Upper lobe of left lung (tissue), 6 donors: ENCODE measurements at places on chromosomes 2 and 18.

- DNase-seq, result no peak
Observed at GRCh38 chr2:192885569-192886160, 690.9 kb upstream of the TMEFF2 start.

DNA sequence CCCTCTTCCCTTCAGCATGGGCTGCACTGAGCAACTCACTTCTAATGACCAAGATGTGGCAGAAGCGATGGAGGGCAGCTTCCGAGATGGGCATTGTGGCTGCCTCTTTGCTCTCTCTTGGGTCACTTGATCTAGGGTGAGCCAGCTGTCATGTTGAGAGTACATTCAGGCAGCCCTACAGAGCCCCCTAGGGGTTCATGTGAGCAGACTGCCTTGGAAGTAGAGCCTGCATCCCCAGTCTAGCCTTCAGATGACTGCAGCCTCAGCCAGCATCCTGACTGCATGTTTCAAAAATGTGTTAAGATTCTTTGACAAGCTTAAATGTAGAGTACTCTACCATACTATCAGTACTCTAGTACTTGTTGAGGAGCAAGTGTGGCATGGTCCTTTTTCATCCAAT, 143.9 kb downstream of the NCK2 start:
- DNase-seq, result no peak

- no peak for DNase-seq
Observed at GRCh38 chr2:128466376-128466775, 147.7 kb upstream of the HS6ST1 start.

GRCh38 chr2:34031097-34031496, 432.0 kb upstream of the FAM98A start:
- DNase-seq, result no peak

DNA sequence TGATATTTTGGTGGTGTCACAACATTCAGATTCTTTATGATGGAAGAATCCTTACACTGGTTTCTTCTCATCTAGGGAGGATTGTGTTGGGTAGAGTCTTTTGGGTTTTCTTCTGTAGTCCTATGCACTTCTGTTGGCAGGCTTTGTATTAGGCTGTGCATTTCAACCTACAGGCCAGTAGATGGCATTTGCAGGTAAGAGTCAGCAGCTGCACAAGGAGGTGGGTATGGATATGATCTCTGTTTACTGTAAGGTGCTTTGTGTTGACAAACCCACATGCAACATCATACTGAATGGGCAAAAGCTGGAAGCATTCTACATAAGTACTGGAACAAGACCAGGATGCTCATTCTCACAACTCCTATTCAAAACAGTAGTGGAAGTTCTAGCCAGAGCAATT, 656.8 kb downstream of the METTL4 start:
- no peak for DNase-seq
